ENCODE measurements at places on chromosomes 16 and 17. TPM values are rescaled to one million over a fixed set of nuclear protein-coding genes. Genes with fewer than 3 reads are reported as not detected.
A peak's percentile ranks its signal among the peaks of the same experiment; 100 is the strongest.

Gene NAGLU
- 22.2 TPM for total RNA-seq

Gene NPW
- total RNA-seq = 1.6 TPM

Gene KRTAP1-5
- not detected for total RNA-seq

Gene LRRC37A2
- total RNA-seq = 13.4 TPM

Gene TMEM220
- total RNA-seq = 0.99 TPM

Gene GFER
- total RNA-seq = 32.2 TPM

Gene FAM222B
- 22.8 TPM for total RNA-seq

Gene KRTAP9-8
- total RNA-seq = not detected

Gene GRAPL
- total RNA-seq = 0.40 TPM

Gene SLC2A4
- 1.3 TPM for total RNA-seq

Gene CA4
- not detected for total RNA-seq

Gene NGFR
- total RNA-seq = 104 TPM

Gene MRC2
- 4.5 TPM for total RNA-seq

- no peak for DNase-seq
Measured at GRCh38 chr17:22202702-22203101, 510.4 kb downstream of the KCNJ18 start.

- no peak for DNase-seq
Measured at GRCh38 chr17:8869114-8869815, 1.8 kb upstream of the PIK3R6 start.

DNA sequence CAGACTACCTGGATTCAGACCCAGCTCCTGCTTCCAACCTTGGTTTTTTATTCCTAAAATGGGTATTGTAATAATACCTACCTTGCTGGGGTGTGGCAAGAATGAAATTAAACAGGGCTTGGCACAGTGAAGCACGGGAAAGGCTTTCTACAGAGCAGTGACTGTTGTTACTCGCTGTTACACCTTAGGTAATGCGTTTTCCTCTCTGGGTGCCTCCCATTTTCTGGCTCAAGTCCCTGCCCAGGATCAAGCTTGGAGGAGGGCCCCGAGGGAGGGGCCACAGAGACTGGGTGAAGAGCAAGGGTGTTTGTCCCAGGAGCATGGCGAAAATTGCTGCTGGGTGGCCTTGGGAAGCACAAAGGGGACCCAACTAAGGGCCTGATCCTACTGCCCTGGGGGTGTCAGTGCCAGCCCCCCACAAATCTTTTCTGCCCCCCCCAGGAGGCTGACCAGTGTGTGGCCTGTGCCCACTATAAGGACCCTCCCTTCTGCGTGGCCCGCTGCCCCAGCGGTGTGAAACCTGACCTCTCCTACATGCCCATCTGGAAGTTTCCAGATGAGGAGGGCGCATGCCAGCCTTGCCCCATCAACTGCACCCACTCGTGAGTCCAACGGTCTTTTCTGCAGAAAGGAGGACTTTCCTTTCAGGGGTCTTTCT is 13.3 kb downstream of the MIEN1 start:
- DNase-seq = no peak

GRCh38 chr17:81513753-81514488 is 1.3 kb upstream of the ACTG1 start:
- DNase-seq = peak; percentile 94

DNA sequence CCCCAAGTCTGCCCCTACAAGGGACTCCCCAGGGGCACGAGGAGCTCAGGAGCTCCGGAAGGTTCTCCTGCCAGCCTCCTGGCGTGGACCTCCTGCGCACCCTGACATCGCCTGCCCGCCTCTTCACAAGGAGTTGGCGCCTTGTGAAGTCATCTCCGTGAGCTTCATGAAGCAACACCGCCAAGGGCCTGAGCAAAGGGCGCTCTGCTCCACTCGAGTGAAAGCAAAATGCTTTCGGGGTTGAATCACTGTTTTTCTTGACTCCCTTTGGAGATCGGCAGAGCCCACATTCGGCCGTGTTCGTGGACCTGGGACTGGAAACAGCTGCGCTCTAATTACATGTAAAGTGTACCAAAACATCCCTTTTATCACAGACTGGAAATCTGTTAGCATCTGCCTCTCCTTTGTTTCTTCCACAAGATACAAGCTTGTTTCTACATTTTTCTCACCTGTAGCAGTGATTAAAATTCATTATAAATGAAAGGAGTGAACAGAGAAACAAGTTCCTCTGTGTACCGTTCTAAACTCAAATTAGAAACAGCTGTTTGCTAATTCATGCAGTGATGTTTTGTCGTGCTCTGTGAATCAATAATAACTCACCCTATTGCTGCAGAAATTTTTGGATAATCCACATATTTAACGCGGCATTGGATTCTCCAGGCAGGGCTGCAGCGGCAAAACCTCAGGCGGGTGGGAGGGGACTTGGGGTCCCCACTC is 203.3 kb downstream of the ZNF423 start:
- no peak for DNase-seq

- no peak for DNase-seq
Measured at GRCh38 chr17:31534223-31534888, 142.9 kb downstream of the RAB11FIP4 start.

GRCh38 chr17:45948498-45948880 is 50.6 kb upstream of the STH start:
- DNase-seq = no peak

DNA sequence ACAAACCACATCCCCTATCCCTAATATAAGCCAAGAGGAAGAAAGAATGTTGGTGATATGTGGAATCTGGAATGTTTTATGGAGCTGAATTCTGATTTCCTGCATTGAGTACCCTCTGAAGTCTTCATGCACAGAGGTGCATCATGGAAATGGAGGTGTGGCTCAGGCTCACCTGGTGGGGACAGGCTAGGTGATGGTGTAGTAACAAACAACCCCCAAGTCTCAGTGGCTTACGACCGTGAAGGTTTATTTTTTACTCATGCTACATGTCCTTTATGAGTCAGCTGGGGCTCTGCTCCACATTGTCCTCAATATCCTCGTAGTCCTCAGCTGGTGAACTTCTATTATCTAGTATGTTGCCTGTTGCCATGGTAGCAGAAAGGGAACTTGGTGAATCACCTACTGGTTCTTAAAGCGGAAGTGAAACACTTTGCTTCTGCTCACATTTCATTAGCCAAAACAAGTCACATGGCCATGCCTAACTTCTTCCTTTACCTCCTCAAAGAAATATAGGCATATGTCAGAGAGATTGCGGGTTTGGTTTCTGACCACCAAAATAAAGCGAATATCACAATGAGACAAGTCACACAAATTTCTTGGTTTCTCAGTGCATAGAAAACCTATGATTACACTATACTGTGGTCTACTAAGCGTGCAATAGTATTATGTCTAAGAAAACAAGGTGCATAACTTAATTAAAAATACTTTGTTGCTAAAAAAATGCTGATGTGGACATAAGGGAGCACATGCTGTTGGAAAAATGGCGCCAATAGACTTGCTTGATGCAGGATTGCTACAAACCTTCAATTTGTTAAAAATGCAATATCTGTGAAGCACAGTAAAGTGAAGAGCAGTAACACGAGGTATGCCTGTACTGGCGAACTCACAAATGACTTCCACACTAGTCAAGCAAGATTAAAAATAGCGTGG is at the start of gene PMFBP1:
PMFBP1 (minus strand) TSS at position 51 of the 930 bp plus-strand sequence. CDS start 947 bp downstream, outside the sequence.
- DNase-seq = peak; percentile 3

DNA sequence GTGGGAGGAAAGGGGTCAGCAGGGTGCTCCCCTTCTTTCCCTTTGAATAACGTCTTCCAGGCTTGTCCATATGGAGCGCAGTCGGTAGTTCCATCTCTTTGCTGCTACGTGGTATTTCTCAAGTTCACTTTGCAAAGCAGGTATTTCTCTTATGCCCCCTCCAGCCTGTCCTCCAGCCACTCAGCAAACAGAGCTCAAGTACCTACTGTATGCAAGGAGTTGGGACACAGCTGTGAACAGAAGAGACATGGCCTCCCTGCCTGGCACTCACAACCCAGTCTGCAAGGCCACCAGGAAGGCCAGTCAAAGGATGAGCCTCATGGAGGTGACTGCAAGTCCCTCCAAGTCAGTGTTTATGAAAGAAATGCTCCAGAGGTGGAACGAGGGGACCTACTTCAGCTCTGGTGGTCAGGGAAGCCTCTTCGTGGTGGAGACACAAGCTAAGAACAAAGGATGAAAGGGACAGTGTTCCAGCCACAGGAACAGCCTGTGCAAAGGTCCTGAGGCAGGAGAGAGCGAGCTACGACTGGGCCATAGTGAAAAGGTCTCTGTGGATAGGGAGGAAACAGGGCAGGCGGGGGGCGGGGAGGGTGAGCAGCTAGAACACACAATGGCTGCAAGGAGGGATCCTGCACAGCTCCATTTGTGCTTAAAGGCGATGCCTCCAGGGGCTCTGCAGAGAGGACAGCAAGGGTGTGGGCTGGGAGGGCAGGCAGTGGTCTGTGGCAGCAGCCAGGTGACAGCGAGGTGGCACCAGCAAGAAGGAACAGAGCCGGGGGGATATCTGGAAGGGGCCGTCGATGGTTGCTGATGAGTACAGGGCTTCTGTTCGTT is 32.6 kb downstream of the PPL start:
- no peak for DNase-seq

GRCh38 chr17:4678448-4679026 is 25.4 kb downstream of the PELP1 start:
- DNase-seq = no peak

DNA sequence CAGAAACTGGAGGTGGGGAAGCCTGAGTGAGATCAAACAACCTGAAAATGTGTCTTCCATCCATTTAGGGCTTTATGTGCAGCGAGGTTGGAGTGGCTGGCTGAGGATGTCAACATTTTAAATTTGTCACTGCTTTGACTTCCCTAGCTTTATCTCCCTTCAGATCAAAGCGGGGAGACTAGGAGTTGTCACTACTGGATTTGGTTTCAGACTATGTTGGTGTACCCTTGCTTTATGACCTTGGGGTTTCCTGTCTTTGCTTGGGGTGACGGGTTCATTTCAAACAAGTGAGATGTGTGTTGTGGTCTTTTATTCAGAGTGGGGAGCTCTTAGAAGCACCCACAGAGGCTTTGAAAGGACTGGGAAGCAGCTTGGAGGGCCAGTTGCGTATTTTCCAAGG is 25.6 kb downstream of the MSI2 start:
- no peak for DNase-seq

DNA sequence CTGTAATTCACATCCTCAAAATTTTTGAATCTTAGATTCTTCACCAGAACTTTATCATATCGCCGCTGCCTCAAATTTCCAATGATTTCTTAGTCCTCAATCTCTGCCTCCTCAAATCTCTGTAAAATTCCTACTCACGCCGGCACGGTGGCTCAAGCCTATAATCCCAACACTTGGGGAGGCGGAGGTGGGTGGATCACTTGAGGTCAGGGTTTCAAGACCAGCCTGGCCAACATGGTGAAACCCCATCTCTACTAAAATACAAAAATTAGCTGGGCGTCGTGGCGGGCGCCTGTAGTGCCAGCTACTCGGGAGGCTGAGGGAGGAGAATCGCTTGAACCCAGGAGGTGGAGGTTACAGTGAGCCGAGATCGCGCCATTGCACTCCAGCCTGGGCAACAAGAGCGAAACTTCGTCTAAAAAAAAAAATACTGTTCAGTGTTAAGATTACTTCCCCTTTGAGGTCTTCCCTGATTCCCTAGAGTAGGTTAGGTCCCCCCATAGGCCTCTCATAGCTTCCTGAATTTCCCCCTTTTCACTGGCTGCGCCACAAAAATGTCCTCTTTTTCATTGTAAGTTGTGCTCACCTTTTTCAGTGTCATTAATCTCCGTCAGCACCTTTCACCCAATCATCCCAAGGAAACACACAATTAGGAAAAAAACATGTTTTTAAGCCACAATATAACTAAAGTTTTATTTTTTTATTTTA is 919 bp upstream of the CBX1 start:
- no peak for DNase-seq

DNA sequence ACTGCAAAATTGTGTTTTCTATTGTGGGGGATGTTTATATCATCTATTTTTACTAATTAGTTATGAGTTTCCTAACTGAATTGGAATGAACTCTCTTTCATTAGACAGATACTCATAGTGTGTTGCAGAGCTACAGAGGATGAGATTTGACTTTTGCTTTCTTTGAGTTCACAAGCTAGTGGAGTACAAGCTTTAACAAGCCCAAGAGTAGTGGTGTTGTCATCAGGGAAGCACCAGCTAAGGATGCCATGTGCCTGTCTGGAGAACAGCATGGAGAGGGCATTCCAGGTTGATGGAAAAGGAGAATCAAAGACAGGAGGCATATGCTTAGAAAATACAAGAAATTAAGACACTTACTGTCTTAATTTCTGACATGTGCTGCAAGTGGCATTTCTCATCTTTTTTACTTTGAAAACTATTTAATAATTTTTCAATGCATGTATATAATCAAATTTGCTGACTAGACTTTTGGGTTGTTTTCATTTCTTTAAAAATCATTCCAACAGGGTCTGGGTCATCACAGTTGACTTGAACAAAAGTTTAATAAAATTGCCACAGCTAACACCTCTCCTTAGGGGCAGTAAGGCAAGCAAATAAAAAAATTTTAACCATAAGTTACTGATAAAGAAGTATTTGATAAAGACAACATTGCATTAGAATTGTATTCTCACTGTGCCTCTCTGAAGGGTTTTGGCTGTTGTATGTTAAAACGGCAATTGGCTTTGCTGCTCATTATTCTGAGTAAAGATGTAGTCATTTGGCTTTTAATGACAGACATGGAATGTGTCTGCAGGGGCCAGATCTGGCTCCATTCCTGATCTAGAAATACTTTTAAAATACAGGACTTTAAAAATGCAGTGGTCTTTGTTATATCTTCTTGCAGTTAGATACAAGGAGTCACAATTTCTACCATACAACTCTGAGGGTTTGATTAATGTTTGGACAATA is 323.7 kb upstream of the CDH11 start:
- no peak for DNase-seq

DNA sequence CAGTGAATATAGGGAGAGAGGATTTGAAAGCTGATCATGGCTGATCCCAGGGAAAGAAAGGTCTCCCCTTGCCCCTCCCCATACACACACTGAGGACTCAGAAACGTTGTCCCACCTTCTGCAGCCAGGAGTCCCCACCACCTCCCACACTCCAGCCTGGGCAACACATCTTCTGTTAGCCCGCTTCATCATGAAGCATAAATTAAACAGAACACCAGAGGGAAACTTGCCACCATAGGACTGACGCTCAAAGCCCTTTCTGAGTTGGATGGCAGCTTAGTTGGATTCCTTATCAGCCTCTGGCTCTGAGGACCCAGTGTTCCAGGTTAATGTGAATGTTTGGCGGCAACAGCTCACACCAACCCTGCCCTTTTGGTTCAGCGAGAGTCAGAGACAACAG is 33.9 kb downstream of the ARHGAP27 start:
- DNase-seq = no peak

GRCh38 chr16:53840456-53840855 is 136.5 kb downstream of the FTO start:
- no peak for DNase-seq

GRCh38 chr17:44906010-44906646 is 6.9 kb upstream of the EFTUD2 start:
- peak; percentile 44 for DNase-seq

Data from SJCRH30 (cell line).